ENCODE measurements at places on chromosomes 13 and 19.

- no peak for DNase-seq
Observed at GRCh38 chr13:41199526-41199925, 5.2 kb upstream of the KBTBD7 start.

DNA sequence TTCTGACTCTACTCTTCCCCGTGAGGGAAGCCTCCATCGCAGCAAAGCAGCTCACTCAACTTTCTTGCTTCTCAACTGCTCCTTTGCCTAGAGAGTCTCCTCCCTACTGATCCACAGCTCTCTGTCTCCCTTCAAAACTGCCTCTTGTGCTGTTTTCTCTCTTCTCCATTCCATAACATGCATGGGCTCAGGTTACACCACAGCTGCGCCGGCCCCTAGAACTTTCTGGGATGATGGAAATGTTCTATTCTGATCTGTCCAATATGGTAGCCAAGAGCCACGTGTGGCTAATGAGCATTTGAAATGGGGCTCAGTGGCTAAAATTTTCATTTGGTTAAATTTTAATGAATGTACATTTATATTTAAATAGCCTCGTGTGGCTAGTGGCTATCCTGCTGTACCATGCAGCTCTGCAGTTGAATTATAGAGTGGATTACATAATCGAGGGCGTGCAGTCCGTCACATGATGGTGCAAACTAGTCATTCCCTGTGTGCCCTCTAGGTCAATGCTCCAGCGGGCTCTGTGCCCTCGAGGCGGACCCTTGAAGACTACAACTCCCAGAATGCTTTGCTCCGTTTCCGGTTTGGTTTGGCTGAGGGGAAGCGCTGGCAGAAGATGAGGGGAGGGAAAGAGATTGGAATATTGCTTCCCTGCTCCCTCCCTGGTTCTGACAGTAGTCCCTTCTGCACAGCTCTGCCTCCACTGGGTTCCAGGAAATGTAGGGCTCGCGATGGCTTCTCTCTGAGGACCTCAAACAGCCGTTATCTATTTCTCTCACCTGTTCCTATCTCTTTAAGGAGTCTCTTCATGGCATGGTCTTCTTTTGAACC lies 109.8 kb downstream of the CACNA1A start:
- peak; percentile 65 for DNase-seq

- DNase-seq = peak; percentile 17
Observed at GRCh38 chr13:99979453-99980200, 2.0 kb upstream of the ZIC2 start.

DNA sequence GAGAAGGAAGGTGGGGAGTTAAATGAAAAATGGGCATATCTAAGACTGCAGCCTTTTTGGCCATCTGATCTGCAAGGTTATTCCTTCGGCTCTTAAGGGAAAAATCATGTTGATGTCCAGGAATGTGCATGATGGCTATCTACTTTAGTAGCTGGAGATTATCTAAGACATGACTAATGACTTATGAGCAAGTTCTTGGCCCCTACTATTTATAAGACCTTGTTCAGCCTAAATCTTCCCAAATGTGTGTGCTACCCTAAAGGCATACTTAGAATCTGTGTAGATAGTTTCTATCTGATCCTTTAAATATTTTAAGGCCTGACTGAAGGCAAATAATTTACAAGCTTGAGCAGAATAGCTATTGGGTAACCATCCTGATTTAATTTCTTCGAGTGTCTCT lies 41.8 kb upstream of the CD177 start:
- DNase-seq = no peak

GRCh38 chr13:51834581-51835171 lies 10.3 kb downstream of the TMEM272 start:
- DNase-seq = no peak

- DNase-seq = peak; percentile 29
Observed at GRCh38 chr19:12786141-12786870, 5.0 kb upstream of the JUNB start.

DNA sequence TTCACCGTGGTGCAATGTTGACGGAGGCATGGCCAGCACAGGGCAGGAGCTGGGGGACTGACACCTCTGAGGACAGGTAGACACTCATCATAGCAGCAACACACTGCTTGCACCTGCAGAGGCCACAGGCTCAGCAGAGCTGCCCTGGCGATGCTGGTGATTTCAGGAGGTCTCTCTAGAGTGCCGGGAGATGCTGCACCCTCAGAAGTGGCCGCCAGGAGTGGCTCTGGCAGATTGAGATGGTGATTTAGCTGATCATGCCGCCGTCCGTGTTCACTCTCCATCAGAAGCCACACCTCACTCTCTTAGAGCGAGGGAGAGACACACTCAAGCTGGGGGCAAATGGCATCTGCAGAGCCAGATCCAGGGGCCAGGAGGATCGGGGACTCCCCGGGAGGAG lies 244.6 kb upstream of the SGCG start:
- DNase-seq = no peak

- DNase-seq = no peak
Observed at GRCh38 chr13:43784496-43784895, 2.3 kb downstream of the ENOX1 start.

GRCh38 chr13:24910502-24911132 lies 146.6 kb downstream of the RNF17 start:
- no peak for DNase-seq

DNA sequence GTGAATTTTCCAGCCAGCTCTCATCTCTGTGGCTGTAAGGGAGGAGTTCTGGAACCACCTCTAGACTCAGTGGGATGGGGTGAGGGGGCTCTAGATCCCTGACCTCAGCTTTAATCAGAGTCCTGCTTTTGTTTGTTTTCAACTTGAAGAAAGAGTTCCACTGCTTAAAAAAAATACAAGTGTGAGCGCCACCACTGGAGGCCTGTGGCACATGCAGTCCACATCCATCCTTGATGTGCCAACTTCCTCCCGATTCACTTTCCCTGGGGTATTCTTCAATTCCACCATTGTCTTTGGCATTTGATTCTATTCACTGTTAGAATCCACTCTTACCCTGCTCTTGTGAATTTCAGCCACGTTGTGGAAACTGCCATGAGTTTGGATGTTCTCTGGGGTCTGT lies 62.4 kb upstream of the GJB6 start:
- DNase-seq = no peak

DNA sequence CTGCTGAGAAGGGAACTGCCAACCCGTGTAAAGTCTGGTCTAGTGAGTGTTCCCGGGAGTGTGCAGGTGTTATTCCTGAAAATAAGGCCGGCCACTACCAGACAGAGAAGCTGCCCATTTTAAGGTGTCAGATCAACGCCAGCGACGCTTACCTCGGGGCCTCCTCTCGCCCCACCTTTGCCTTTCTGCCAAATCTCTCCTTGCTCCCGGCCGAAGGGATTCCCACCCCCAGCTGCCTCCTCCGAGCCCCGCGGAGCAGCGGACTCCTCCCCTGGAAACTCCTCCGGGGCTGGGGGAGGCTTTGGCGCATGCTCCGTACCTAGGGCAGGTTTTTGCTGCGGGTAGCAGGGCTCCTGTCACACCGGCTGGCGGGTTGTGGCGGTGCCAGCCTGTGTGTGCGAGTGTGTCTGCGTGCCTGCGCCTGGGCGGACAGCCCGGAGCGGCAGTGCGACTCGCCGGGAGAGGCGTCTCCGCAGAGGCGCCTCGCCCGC lies at the start of gene HS6ST3:
HS6ST3 (plus strand) TSS at position 359 of the 491 bp plus-strand sequence.
- DNase-seq = peak; percentile 51

DNA sequence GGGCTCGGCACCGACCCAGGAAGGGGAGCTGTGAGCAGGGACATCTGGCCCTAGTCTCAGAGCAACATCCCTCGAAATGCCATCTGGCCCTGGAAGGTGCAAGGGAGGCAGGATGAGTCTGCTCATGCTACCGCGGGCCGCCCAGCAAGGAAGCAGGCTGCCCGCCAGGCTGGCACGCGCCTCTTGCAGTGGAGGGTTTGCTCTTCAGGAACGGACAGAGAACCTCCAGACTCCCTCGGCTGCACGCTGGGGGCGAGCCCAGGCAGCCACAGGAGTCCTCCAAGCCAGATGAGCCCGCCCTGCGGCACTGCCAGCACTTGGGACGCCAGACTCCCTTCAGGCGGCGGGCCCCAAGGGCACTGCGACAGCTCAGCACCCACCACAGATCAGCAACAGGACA lies 10.1 kb upstream of the ATP8B3 start:
- no peak for DNase-seq

GRCh38 chr13:98372876-98373275 lies 195.8 kb upstream of the RNF113B start:
- peak; percentile 20 for DNase-seq

GRCh38 chr13:66927562-66927961 lies 302.6 kb downstream of the PCDH9 start:
- no peak for DNase-seq

DNA sequence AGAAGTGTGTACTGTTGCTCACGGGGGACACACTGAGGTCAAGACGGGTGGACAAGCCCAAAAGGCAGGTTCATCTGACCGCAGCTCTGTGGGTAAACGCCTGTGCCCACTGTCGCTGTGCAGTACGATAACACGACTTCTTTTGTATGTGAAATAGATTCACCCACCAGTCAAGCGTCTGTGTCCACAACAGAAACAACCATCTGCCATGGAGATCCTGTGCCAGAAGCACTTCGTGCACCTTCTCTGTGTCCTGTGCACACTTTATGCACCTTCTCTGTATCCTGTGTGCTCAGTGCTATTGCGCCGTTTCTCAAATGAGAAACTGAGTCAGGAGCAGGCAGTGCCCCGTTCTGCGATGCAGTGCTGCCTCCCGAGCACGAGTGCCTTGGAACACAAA lies 138.9 kb downstream of the ATP11A start:
- DNase-seq = no peak

GRCh38 chr19:33403221-33403972 lies 29.9 kb downstream of the CEBPG start:
- DNase-seq = no peak
